CD4-positive, alpha-beta T cell (primary cell): ENCODE measurements at places on chromosomes 6 and 20.
A peak's percentile ranks its signal among the peaks of the same experiment; 100 is the strongest.

- no peak for DNase-seq
Measured at GRCh38 chr6:32625137-32625536, 12.1 kb upstream of the HLA-DQA1 start.

GRCh38 chr20:64049060-64049877 lies at the start of gene SOX18:
Gene SOX18 (minus strand): TSS chr20:64049639. CDS start chr20:64049516, 123 bp downstream.
- peak; percentile 32 for DNase-seq

DNA sequence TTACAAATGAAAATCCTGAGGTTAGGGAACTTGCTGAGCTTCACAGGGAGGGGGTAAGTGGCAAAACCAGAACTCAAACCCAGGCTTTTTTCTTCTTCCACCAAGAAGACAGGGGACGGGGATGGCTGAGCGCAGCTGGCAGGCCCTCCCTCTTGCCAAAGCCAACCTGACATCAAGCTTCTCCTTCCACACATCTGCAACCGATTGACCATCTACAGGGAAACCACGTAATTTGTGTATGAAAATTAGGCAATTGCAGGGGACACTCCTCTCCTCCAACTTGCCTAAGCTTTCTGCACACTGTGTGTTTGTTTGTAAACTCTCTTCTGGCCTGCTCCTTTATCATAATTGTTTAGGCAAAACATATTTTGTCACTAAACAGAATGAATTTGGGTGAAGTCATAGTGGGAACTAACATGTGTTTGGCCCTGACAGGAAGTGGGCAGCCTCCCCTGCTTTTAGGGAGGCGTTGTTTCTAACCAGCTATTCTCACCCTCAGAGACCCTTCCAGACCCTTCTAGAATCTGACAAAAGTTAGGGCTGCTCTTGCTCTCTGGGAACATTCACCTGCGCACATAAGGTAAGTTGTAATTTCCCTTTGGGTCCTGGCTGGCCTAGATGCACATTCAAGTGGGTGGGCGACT lies 18.9 kb downstream of the ZNF831 start:
- DNase-seq = no peak

DNA sequence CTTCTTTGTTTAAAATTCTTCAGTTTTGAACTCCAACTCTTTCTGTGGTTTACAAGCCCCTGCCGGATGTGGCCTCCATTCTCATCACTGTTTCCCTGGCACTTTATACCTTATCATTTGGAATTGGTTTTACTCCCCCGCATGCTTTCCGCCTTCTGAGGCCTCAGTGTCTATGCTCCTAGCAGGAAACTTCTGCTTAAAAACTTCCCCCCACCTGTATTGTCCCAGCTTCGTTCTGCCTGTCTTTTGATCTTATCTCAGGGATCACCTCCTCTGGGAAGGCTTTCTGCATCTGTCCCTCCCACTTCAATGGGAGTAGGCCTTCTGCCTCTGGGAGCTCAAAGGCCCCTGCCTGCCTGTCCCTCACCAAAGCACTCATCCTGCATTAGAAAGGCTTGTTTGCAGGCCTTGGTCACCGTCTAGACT lies 3.4 kb upstream of the ANGPT4 start:
- DNase-seq = no peak

DNA sequence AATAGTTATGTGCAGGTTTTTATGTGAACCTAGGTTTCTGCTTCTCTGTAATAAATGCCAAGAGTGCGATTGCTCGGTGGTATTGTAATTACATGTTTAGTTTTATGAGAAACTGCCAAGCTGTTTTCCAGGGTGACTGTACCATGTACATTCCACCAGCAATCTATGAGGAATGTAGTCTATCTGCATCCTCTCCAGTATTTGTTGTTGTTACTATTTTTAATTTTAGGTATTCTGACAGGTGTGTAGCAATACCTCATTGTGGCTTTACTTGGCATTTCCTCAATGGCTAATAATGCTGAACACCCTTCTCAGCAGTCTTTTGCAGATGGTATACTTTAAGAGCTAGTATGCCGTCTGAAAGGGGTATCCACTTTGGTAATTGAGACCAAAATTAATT lies 142.1 kb downstream of the BMP2 start:
- DNase-seq = no peak

GRCh38 chr6:129416337-129416990 lies 293.5 kb downstream of the ARHGAP18 start:
- no peak for DNase-seq

DNA sequence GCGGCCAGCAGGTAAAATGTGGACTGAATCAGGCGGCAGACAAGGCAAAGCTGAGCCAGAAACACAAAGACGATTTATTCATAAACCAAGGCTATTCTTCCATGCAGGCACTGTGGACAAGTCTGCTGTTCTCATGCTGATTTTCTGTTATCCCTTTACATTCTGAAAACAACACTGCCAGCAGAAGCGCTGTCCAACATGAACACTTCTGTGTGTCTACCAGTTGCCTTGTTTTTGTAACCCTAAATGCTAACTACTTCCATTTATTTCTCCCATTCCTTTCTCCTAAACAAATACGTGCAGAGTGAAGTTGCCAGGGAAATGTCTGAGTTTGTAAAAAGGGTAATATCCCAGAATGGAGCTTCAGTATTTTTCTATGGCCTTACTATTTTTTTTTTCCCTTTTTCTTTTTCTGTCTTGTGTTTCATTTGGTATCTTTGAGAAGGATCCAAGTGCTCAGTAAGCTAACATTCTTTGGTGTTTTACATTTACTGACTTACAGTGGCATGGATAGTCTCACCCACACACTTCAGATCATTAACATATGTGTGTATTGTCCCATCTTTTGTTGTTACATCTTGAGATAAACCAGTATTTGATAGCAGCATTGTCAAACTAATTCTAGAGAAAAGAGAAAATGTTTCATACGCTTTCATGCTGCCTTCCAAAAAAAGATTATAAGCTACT lies 1308.9 kb upstream of the MAP3K7 start:
- no peak for DNase-seq

GRCh38 chr6:29734046-29735018 lies 11.1 kb downstream of the HLA-F start:
- no peak for DNase-seq

- no peak for DNase-seq
Measured at GRCh38 chr6:150651808-150652470, 52.3 kb downstream of the PLEKHG1 start.

- DNase-seq = no peak
Measured at GRCh38 chr6:106025655-106026054, 60.5 kb upstream of the PRDM1 start.

DNA sequence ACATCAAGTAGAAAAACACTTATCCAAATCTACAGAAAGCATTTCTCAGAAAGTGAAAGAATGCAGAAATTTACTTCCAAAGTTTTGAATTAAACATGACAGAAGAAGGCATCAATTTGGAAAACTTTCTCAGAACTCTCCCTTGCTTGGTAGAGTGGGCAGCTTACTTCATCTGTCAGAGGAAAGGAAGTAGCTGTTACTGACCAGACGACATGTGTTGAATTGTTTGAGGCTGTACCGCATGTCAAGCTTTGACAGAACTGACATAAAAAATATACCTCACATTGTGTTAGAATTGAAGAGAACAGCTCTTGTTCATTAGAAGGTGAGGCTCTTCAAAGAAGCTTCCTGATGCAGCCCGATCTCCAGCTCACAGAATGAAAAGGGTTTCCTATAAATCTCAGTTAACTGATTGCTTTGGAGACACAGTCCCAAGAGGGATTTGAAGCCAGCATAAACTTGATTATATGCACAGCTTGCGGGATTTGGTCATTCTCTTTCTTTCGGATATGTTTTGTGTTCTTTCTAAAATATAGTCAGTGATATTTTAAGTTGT lies 190.7 kb downstream of the PLCB1 start:
- no peak for DNase-seq

DNA sequence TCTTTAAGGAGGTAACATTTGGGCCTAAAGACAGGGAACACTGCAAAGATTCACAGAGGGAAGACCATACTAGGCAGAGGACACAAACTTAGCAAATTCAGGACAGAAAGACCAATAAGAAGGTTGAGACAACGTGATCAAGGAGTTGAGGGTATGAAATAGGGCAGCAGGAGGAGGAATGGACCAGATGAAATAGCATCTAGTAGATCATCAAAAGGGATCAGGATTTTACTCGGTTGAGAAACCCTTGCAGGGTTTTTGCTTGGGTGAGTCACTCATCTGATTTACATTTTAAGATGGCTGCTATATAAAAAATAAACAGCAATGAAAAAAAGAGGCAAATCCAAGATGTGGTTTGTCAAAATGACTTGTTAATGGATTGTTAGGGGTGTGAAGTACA lies 4.7 kb downstream of the BCLAF1 start:
- DNase-seq = no peak

DNA sequence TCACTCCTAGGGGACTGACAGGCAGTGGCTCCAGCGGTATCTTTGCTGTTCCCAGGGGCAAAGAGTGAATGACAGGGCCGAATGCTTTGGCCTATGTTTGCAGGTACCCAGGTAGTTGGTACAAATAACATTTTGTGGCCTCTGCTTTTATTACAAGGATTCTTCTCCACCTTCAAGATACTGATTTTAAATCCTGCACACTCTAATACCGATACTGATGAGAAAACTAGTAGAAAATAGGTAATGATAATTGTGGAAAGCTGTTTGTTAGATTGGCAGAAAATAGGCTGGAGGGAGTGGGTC lies 772 bp downstream of the HINT3 start:
- DNase-seq = no peak

- no peak for DNase-seq
Measured at GRCh38 chr20:54479138-54479906, 3.9 kb downstream of the DOK5 start.

GRCh38 chr20:37669062-37669772 lies 24.6 kb upstream of the CTNNBL1 start:
- no peak for DNase-seq

DNA sequence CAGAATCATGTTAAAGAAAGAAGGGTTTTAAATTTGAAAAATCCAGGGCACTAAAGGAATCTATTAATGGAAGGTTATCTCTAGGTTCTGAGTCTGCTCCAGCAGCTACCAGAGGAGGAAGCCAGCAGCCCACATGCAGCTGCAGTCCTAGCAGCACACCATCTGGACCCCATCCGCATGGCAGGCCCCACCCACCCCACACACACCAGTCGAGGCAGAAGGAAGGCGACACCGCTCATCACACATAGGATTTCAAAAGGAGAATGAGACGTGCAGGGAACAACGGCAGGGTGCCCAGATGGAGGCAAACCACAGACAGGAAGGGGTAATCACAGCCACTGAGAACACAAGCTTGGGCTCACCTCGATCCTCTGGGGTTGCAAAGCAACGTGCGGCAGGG lies 78.9 kb downstream of the GINS1 start:
- DNase-seq = no peak

GRCh38 chr6:38214159-38214558 lies 394.6 kb downstream of the ZFAND3 start:
- DNase-seq = no peak

DNA sequence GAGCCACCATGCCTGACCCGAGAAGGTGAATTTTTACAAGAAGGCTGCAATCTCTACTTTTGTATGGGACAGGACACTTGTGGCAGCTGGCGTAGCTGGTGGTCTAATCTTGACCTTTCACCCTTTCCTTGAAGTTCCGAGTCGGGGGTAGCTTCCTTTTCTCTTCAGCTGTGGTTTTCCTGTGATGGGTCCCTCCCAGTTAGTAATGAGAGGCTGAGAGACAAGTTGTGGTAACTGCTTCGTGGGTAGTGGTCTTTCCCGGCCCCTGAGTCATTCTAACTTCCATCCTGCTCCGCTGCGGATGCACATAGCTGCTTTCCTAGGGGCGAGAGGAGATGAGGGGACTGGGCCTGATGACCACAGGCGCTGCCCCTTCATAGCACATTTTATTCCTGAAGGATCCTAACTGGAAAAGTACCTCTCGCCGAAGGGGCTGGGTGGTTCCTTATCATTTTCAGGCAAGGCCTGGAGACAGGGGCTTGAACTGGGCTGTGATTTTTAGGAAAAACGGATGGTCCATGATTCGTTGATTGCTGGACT lies 3.1 kb downstream of the SYNJ2 start:
- no peak for DNase-seq

DNA sequence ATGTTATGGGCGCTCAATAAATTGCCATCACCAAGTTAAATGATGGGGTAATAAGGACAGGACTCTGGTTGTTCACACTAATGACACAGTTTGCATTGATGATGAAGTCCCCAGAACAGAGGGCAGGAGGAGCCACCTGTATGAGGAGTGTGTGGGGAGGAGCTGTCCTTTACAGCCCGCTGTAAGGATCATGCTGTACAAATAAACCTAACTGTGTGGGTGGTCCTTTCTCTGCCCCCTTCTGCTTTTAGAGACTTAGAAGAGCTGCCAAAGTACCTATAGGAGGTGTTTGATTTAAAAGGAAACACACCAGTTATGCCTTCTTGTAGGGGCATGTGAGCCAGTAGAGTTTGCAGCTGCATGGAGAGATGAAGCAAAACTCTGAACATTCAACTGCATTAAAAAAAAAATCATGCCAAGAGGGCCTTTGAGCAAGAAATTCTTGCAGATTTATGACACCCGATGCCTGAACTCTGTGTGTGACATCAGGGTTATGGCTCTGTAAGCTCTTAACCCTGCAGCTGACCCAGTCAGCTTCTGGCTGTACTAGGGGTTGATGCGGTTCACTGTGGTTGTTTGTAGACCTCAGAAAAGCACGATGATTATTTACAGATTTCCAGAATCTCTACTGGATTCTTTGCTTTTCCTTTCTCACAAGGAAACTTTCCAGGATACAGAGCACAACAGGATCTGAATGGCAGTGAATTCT lies 67.4 kb downstream of the UST start:
- no peak for DNase-seq

DNA sequence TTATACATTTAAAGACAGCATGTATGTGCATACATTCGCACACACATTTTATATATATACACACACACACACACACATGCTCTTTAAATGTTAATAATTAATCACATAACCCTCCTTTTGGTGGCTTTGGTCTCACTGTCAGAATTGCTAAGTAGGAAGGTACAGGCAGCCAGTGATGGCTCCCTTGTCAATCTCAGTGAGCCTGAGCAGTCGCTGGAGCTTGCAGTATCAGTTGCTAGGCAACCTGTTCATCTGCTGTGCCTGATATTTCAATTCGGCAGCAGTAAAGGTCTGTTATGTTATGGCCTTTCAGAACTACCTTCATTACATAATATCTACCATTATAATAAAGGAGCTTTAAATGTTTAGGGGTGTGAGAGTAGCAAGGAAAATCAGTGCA lies 374.3 kb downstream of the LMBRD1 start:
- no peak for DNase-seq

DNA sequence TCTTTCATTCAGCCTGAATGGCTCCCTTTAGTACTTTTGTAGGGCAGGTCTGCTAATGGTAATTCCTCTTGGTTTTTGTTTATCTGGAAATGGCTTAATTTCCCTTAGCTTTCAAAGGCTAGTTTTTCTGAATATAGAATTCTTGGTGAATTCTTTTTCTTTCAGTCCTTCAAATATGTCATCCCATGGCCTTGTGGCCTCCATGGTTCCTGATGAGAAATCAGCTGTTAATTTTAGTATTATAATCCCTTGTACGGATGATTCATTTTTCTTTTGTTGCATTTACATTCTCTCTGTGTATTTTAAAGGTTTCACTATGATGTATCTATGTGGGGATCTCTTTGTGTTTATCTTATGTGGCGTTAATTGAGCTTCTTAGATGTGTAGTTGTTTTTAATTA lies 179.6 kb upstream of the ARG1 start:
- DNase-seq = no peak

GRCh38 chr20:44572551-44573500 lies 9.6 kb upstream of the PKIG start:
- no peak for DNase-seq
